ENCODE measurements at places on chromosomes 4 and X.

GRCh38 chr4:121379276-121379675, 1.5 kb downstream of the QRFPR start:
- DNase-seq = no peak

DNA sequence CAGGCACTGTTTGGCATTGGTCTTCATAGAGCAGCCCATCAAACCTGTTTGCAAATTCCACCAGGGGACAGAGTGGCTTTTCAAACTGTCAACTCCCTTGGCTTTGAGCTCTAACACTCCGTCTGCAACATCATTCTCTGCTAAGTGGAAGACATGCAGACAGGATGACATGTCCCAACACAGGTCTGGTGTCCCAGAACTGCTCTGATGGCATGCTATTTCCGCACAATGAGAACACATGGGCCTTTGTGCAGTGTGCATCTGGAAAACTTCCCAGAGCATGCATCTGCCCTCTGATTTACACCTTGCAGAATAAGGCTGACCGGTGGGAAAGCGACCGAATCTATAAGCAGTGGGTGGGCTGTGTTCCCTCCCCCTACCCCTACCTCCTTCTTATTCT, 212.8 kb upstream of the GYPA start:
- no peak for DNase-seq

DNA sequence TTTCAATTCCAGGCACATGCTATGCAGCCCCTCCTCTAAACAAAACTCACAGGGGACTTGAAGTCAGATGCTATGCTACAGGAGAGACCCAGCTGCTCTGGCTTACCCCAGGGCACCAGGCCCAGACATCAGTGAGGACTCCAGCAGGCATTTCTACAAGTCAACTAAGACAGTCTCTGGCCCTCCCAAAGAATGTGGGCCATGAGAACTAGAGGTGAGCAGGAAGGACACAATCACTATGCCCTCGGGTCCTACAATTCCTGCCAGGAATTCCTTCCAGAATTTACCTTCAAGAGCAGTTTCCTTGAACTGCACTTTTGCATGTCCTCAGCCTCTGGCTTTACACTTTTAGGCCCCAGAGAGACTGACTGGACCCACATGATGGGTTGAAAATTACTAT, 17.4 kb downstream of the TMEM192 start:
- no peak for DNase-seq

DNA sequence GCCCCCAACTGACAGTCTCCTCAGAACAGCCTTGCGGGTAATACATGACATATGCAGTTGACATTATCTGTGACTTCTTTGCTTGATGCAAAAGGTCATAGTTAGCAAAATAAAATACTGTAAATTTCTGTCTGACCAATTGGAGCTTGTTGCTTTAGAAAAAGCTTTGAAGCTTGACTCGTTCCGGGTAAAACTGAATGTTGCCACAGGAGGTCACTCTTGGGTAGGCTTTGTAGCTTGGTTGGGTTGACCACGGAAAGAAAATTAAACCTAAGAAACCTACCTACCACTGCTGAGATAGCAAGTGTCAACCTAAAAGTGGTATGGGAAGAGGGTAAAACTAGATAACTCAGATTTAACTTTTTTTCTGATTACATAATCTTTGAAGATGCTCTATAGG, 23.2 kb downstream of the PRPS2 start:
- peak; percentile 60 for DNase-seq

DNA sequence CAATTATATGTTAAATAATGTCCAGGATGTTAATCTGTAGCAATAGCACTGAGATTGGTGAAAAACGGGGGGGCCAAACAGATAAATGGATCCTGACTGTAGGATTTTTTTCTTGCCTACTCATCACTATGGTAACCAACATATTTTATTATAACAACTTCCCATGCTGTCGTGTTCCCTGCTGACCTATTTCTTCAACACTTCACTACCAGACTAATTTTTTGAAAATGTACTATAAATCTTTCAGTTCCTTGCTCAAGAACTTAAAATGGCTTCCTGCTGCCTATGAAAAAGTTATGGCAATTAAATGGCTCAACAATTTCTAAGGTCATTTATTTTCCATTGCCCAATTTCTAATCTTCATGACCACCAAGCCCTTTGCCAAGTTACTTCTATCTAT, 38.9 kb upstream of the CFAP47 start:
- no peak for DNase-seq

DNA sequence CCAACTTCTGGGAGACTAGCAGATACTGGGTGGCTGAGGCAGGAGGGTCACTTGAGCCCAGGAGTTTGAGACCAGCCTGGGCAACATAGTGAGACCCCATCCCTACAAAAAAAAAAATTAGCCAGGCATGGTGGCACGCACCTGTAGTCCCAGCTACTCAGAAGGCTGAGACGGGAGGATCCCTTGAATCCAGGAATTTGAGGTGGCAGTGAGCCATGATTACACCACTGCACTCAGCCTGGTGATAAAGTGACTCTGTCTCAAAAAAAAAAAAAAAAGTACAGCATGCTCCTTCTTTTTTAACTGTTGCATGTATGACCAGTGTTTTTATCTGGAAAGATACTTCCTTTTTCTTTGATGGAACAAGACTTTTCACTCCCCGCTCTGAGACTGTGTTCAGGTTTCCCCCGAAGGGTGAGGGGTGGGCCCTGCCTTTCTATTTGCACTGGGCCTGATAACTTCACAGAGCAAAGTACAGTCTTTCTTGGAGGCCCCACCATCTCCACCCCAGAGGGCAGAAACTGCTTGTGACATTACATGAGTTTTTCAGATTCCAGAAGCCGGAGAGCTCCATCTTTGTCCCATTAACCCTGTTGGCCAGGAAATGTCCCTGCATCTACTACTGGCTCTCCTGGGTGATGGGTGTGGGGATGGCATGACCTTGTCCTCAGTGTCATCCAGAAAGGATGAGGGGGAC, 35.2 kb downstream of the NYX start:
- no peak for DNase-seq

- peak; percentile 32 for DNase-seq
Observed at GRCh38 chrX:9227276-9227675, 193.3 kb upstream of the FAM9B start.

- DNase-seq = peak; percentile 59
Observed at GRCh38 chr4:139641218-139641617, 24.4 kb upstream of the MGST2 start.

- DNase-seq = no peak
Observed at GRCh38 chr4:168643111-168643795, 146.4 kb downstream of the PALLD start.
